Activated CD4-positive, alpha-beta T cell treated with anti-CD3 and anti-CD28 coated beads for 48 hours (primary cell): ENCODE measurements at places on chromosomes 12 and 14.
A peak's percentile ranks its signal among the peaks of the same experiment; 100 is the strongest.

- no peak for DNase-seq
Measured at GRCh38 chr14:75312341-75312740, 33.7 kb downstream of the FOS start.

- no peak for DNase-seq
Measured at GRCh38 chr12:73186272-73186671, 914.1 kb downstream of the TRHDE start.

DNA sequence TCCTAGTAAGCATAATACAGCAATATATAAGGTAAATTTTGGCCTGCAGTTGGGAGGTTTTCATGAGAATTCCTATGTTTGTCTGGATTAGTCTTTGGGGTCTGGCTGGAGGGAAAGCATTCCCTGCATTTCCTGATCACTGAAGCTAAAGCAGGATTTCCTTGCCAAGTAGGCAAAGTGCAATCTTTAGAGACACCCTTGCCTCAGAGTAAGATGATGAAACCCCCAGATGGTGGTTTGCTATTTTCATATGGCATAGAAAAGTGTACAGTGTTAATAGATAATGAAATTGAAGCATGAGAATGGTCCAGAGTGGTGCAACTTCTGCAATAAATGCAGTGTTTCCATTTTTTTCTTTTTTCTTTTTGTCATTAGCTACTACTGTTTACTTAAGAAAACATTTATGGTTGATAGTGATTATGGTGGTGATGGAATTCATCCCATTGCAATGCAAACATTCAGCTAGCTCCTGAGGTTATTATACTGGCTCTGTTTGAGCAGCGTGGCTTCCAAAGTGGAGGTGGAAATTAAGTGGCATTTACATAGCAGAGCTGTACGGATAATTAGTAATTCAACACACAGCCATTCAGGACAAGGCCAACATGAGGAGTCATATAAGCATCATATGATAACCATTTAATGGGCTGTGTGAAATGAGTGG lies 276.3 kb downstream of the DUSP6 start:
- DNase-seq: no peak

GRCh38 chr12:51183816-51184215 lies 10.9 kb upstream of the TFCP2 start:
- no peak for DNase-seq

- no peak for DNase-seq
Measured at GRCh38 chr14:92644171-92644969, 104.1 kb downstream of the LGMN start.

DNA sequence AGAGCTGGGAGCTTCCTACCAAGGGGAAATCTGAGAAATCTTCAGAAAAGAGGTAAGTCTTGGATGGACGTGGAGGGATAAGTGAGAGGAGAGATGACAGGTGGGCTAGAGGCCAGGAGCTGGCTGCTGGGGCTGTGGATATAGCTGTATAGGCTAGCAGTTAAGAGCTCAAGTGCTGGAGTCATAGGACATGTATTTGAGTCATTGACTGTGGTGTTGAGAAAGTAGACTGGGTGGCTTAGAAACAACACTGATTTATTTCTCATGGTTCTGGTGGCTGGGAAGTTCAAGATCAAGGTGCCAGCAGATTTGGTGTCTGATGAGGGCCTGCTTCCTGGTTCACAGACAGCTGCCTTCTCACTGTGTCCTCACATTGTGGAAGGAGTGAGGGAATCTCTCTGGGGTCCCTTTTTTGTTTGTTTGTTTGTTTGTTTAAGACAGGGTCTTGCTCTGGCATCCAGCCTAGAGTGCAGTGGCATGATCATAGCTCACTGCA lies 151.1 kb upstream of the FUT8 start:
- no peak for DNase-seq

GRCh38 chr12:25269701-25270100 lies 19.0 kb upstream of the KRAS start:
- DNase-seq: no peak

- DNase-seq: peak; percentile 73
Measured at GRCh38 chr14:39229222-39229543, 4.5 kb upstream of the MIA2 start.

- DNase-seq: no peak
Measured at GRCh38 chr12:93390031-93390430, 12.3 kb downstream of the NUDT4 start.

DNA sequence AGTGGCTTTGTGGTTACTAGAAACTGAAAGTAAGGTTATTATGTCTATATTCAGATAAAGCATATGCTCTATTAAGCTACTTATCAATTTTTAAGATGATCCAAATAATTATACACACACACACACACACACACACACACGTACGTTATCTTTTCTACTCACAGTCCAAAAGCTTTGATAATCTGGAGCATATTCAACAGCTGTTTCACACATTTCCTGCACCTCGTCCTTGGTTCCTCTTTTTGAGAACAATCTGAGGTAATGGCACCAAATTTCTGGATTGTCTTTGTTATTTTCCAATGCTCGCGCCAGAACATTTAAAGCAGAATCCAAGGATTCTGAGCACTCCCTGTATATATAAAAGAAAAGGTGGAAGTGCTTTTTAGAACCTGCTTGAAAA lies 37.5 kb downstream of the ZFC3H1 start:
- DNase-seq: no peak

DNA sequence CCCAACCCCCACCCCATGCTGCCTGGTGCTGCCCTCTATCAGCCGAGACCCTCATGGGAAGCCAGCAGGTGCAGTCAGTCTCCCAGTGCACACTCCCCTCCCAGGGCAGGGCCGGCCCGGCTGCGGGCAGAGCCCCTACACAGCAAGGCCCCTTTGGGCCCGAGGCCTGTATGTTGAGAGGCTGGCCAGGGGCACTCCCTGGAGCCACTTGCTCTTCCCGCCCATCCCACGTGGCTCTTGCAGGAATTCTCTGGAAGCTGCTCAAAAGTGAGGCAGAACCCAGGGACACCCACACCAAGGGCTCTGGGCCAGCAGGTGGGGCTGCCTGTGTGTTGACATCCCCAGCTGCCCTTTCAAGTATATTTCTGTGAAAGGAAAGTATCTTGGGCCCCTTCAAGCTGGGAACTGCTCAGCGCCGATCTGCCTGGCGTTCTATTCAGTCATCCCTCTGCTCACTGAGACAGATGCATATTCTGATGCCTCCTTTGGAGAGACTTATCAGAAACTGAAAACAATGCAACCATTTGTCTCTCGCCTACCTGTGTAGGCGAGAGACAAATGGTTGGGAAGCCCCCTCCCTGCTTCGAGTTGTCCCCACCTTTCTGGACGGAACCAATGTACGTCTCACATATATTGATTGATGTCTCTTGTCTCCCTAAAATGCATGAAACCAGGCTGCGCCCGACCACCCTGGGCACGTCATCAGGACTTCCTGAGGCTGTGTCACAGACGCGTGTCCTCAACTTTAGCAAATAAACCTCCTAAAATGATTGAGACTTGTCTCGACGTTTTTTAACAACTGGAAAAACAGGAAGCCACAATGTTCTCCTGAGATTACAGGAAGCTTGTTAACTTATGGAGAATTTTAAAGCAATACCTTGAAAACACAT lies 6.0 kb downstream of the GPR132 start:
- DNase-seq: peak; percentile 72

- no peak for DNase-seq
Measured at GRCh38 chr12:69720750-69721149, 17.9 kb upstream of the RAB3IP start.

- no peak for DNase-seq
Measured at GRCh38 chr12:28425526-28425925, 235.3 kb downstream of the CCDC91 start.

GRCh38 chr14:21042918-21043317 lies 756 bp downstream of the RNASE7 start:
- no peak for DNase-seq

DNA sequence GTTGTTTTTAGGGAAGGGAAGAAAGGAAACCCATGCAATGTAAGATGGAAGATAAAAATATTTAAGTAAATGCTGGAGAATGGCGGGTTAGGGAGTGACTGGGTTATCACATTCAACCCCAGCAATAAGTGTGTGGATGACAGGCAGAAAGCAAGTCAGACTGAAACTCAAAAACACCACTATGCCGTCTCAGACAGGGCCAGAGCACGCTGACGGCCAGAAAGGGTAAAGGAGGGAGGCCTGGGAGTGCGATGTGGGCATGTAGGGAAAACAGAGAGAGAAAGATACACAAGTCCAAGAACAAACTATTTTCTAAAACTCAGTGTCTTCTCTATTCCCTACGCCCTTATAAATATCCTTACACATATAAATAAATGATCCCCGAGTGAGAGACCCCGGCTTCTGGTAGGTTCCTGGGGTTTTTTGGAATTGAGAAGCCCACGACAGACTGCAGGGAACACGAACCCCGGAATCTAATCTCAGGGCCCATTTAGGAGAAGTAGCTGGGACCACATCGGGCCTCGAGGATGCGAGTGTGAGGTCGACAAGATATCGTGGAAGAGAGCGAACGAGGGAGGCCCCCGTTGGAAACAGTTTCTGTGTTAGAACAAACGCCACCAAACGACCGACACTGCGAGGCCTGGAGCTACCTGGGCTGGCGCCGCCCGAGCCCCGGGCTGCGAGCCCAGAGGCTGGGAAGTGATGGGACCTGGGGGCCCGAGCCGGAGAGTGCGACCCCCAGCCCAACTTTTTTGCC lies 735 bp upstream of the OTX2 start:
- no peak for DNase-seq

- no peak for DNase-seq
Measured at GRCh38 chr12:11580125-11580751, 69.2 kb upstream of the ETV6 start.

- DNase-seq: no peak
Measured at GRCh38 chr12:71397433-71397954, 42.1 kb upstream of the LGR5 start.

- DNase-seq: no peak
Measured at GRCh38 chr12:91384806-91385205, 202.2 kb upstream of the DCN start.

GRCh38 chr14:76307786-76308780 lies 67.9 kb upstream of the ESRRB start:
- DNase-seq: no peak

- no peak for DNase-seq
Measured at GRCh38 chr14:59465316-59466135, at the start of gene GPR135. Gene GPR135 (minus strand): TSS chr14:59465380. CDS start chr14:59465226, 154 bp downstream.

DNA sequence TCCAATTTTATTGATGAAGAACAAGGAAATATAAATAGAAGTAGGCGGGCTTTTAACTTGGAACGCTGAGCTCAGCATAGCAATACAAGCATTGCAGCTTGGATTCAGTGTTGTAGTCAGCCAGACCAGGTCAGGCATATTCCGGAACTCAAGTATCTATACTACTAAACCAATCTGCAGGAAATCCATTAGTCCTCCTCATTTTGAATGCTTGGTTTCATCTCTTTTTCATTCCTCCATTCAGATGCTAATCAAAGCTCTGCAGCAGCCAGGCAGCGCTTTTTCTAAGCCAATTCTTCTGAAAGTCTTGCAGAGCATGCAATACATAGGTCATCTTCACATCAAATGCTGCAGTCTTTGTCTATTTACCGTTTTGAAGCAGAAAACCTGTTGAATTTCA lies 49.0 kb downstream of the KIF21A start:
- DNase-seq: no peak

DNA sequence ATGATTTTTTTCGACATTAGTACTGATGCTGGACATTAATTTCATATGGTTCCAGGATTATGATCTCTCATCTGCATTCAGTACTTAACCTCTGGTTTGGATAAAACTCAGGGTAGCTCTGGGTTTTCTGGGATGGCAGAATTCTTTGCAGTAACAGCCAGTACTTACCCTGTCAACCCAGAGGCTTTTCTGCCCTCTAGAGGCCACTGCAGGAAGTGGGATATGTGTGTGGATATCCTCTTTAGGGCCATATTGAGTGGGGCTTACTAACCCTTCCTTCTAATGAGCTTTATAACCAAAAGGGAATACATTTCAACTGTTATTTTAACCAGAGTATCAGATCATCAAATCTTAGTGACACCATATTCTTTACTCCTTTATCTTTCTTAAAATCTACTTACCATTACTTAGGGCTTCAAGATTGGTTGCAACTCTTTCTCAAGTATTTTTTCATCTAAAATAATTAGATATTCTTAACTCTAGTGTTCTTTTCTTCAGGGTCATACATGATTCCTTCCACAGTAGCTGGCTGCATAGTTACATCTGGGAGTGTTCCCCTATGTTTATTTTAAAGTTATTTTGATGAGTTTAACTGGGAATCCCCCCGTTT lies 488.0 kb upstream of the STXBP6 start:
- peak; percentile 50 for DNase-seq

DNA sequence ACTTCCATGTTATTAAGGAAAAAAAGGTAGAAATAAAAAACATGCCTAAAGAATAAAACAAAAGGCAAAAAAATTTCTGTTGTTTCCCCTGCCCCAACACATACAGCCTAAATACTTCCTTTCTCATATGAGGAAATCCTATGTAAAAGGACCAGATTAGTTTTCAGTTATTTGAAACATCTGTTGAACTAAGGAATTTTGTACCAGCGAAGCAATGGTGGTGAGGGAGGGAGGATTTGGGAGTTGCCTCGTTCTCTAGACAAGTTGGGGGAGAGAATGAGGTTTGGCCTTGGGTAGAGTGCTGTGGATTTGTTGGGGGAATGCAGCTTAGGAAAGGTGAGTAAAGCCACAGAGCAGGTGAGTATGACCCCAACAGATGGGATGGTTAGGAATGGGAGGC lies 141.5 kb upstream of the RFLNA start:
- DNase-seq: no peak

- DNase-seq: no peak
Measured at GRCh38 chr14:71739273-71739990, 192.8 kb upstream of the RGS6 start.

GRCh38 chr12:45184147-45184963 lies 31.5 kb upstream of the ANO6 start:
- no peak for DNase-seq

DNA sequence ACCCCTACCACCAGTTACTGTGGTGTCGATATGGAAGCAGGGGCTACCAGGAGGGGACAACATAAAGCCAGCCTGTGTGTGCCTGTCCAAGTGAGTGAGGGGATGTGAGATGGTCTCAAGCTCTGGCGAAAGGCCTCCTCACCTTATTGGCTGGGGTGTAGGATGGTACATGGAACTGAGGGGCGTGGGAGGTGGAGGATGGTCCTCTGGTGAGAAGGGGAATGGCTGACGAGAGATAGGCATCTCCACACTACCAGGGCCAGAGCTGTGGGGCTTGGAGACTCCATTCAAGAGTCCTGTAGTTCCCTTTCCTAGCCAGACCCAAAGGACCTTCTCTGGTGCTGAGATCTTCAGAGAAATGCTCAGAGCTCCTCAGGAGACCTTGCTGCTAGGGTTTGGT lies 32.5 kb upstream of the COL2A1 start:
- no peak for DNase-seq

DNA sequence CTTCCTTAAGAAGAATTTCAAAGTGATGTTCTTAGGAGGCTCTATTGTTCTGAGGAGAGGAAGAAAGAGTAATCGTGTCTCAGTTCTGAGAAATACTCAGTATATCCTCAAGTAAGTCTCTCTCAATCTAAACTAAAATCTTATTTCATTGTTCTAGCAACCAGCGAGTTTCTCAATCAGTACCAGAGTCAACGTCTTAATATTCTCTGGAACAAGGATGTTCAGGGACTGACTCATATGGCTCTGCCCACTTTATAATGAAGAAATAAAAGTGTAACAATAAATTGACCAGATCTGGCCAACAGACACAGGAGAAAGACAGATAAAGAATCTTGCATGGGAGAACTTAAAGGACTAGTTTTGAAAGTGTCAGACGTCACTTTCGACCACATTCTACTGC lies 469.8 kb upstream of the FLRT2 start:
- no peak for DNase-seq
